CD4-positive, alpha-beta T cell treated with Interferon alpha-2 for 1 hour (primary cell): ENCODE measurements at places on chromosomes 5 and 9.
A peak's percentile ranks its signal among the peaks of the same experiment; 100 is the strongest.

DNA sequence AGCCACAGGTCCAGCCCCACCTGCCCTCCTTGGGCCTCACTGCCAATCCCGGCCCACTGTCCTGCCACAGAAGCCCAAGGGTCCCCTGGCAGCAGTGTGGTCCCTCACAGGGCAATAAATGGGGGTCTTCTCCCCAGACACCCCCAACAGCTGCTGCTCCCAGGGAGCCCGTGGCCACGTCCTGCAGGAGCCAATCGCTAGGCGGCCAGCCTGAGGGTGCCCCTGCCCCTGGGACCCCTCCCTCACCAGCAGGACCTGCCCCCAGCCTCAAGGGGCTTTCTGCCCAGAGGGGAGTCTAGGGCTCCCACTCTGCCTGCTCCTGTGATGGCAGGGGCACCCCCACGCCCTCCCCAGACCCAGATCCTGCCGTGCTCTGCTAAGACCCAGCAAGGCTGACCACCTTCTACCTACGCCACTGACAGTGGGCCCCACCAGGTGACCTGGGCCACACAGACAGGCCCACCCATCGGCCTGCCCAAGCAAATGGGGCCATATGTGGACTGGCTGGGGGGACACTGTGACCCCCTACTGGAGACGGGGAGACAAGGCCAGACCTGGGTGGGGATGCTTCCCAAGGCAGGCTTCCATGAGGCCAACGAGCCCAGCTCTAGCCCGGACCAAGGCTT is 17.0 kb downstream of the NOTCH1 start:
- DNase-seq = no peak

- DNase-seq = no peak
Measured at GRCh38 chr5:80225934-80226326, 29.9 kb downstream of the SERINC5 start.

DNA sequence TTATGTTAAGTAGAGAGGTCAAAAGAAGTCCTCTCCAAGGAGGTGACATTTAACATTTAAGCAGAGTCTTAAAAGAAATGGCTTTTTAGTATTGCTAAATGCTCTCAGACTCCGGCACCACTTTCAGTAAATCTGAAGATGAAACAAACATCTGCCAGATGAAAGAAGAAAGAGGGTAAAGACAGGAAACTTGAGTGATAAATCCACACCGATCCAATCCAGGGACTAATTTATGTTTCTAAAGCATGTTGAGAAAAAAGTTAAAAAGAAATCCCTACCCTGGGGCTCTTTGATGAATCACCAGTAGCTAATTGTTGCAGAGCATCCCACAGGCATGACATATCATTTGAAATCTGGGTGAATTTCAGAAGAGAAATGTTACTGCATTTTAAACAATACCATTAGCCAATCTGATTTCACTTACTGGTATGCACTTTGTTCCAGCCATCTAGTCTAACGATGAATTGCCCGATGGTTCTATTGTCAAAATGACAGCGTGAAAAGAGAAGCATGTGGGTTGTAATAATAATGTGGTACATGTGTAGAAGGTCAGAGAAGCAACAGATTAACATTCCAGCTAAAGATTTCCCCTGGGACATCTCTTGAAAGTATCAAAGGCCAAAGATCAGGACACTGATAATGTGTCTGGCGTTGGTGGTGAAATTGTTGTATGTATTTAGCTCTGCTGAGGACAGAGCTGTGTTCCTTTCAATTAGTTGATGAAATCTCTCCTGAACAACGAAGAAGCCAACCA is 485.7 kb downstream of the CSNK1G3 start:
- DNase-seq = no peak

- DNase-seq = no peak
Measured at GRCh38 chr5:6362846-6363245, 15.5 kb downstream of the MED10 start.

- DNase-seq = no peak
Measured at GRCh38 chr9:90307891-90308290, 334.7 kb downstream of the DIRAS2 start.

DNA sequence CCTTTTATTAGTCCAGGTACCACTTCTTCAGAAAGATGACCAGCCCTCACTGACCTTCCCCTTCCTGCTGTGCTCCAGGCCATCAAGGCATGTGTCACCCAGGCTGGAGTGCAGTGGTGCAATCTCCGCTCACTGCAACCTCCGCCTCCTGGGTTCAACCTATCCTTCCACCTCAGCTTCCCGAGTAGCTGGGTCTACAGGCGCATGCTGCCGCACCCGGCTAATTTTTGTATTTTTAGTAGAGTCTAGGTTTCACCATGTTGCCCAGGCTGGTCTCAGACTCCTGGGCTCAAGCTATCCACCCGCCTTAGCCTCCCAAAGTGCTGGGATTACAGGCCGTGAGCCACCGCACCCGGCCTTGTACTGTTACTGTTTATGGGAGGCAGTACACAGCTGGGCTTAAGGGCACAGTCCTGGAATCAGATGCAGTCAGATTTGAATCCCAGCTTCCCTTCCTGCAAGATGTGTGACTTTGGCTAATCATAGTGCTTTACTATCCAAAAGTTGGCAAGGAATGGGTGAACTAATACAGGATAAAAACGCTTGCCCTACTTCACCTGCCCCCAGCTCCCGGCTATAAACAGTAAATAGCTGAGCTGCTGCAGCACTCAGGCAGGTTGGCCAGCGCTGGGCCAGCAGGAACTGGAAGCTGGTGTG is 483 bp upstream of the EIF4EBP3 start:
- peak; percentile 30 for DNase-seq

- DNase-seq = no peak
Measured at GRCh38 chr9:126607731-126608130, 6.0 kb upstream of the LMX1B start.

- no peak for DNase-seq
Measured at GRCh38 chr5:33824516-33825195, 67.1 kb downstream of the ADAMTS12 start.
